ENCODE measurements at places on chromosomes 7 and 10.

GRCh38 chr10:130471486-130471885, 335.3 kb downstream of the GLRX3 start:
- no peak for DNase-seq

- DNase-seq: peak; percentile 37
These were observed 3.7 kb upstream of the NDST2 start for GRCh38 chr10:73814896-73815718.

DNA sequence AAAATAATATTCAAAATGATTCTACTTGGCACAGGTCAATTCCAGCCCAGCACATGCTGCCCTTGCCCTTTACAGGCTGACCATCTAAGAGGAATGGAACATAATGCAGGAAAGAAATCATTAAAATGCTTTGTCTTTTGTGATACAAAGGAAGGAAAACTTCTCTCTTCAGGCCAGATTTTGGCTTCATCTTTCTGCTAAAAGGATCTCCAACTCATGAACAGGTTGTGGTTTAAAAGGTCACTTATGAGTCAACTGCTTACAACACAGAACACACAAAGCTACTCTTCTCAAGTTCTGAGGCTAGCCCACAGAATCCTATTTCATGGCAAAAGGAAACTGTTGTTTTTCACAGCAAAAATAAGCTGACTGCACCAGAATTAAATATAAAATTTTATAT, 197.1 kb downstream of the DOCK4 start:
- DNase-seq: peak; percentile 27

- DNase-seq: no peak
These were observed 42.2 kb upstream of the EGR2 start for GRCh38 chr10:62858364-62858763.

DNA sequence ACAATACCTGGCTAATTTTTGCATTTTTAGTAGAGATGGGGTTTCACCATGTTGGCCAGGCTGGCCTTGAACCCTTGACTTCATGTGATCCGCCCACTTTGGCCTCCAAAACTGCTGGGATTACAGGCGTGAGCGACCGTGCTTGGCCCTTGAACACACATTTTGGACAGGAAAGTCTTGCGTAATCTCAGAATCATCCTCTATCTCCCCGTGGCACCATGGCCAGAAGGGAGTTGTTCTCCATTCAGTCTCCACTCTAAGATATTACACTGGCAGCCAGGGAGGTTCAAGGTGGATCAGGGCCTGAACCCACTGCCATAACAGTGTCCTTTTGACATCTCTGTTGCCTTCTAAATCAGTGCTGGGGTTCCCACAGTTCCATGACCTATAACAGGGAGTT, 29.2 kb upstream of the GALNTL5 start:
- DNase-seq: no peak

- no peak for DNase-seq
These were observed 158.4 kb downstream of the NEURL1 start for GRCh38 chr10:103651783-103652476.

- no peak for DNase-seq
These were observed 161.6 kb downstream of the RTKN2 start for GRCh38 chr10:62106929-62107519.

GRCh38 chr7:23530405-23530804, 1.4 kb downstream of the TRA2A start:
- peak; percentile 40 for DNase-seq

- no peak for DNase-seq
These were observed 18.1 kb downstream of the UBE2D4 start for GRCh38 chr7:43944286-43944685.

DNA sequence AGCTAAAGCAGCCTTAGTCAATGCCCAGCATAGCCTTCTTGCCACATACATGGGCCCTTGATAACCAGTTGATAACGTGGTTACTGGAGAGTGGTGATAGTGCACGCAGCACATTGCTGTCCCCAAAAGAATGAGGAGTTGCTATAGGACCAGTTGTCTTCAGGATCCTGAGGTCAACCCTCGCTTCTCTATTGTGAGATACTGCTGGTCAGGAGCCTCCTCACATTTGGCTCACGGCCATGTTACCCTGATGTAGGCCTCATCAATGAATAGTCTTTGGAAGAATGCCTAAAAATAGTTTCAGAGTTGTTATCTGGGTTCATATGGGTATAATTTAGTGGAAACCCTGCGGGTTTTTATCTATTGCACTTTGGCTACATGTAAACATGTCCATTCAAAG, 230.7 kb downstream of the VTI1A start:
- DNase-seq: no peak

GRCh38 chr7:48017674-48018073, 11.2 kb downstream of the SUN3 start:
- DNase-seq: no peak

DNA sequence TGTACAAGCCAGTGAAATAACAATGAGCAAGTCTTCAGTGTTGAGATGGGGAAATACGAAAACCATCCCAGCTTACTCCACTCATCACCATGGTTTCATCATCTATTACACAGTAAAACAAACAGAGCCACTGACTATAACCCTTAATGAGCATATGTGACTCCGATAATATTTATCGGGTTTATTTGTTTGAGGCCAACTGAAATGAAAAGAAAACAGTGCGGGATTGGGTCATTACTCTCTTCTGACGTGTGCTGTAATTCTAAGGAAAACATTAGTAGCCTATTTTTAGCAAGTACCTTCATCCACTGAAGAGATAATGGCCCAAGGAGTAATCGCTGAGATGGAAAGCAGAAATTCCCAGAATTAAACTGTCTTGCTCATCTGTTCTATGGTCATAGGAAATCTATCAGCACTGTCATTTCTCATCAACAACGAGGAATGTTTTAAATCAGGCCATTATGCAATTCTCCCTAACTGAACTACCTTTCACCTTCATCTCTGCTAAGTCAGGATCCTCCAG, 716.5 kb downstream of the INHBA start:
- DNase-seq: no peak

DNA sequence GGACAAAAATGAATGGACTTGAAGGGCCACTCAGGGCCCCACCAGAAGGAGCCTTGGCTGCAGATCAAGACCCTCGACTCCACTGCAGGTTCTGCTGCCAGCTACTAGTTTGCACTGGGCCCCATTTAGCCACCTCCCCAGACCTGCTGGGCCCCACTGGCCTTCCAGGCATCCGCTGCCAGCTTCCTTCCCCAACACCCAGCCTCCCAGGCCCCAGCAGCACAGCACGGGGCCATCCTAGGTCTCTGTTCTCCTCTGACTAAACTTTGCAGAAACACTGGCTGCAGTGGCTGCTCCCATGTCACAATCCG, 277.4 kb upstream of the KLF14 start:
- no peak for DNase-seq

- DNase-seq: no peak
These were observed 125.7 kb downstream of the TSPAN12 start for GRCh38 chr7:120732256-120732655.

DNA sequence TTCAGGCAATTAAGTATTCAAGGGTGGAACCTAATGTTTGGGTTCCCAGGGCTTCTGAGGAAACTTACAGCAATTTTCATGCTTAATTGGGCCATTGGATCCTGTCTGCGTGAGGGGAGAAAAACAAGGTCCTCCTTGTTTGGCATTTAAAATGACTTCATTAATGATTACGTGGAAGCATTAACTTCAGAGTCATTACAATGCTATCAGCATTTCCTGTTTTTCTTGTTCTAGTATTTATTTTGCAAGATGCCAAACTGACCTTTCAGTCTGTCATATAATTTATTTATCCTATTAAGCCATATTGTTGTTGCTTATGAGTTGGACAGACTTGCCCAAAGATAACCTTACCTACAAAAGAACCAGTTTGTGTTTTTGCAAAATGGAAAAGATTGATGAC, 324.1 kb upstream of the LRRN3 start:
- no peak for DNase-seq

DNA sequence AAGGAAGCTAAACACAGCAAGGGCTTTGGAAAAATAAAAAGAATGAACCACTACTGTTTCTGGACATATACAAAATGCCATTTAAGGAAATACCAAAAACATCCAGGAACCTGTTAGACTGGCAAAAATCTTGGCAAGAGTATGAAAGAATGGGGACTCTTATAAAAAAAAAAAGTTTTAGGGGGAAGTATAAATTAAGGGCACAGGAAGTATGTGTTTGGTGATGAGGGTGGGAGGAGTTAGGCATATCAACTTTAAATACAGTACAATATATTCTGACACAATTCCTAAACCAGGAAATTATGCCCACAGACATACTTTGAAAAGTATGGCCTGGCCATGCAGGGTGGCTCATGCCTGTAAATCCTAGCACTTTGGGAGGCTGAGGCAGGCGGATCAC, 74.2 kb downstream of the WAPL start:
- peak; percentile 49 for DNase-seq

GRCh38 chr7:127893547-127893946, 137.7 kb downstream of the LRRC4 start:
- no peak for DNase-seq

GRCh38 chr10:9681655-9682054, 1336.0 kb upstream of the CELF2 start:
- no peak for DNase-seq

DNA sequence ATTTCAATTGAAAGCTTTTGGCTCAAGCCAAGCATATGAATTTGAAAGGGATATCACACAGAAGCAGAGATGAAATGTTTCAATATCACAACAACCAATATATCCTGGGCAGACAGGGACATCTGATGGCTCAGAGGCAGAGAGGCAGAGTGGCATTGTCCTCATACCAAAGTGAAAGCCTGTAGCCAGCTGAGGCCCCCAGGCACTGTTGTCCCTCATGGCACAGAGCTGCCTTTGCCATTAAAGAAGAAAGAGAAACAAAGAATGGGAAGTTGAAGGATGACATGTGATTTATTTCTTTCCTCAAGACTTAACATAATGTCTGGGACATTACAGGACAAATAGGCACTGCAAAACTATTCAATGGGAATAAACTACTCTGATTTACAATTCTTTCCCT, 504.3 kb upstream of the PCDH15 start:
- DNase-seq: no peak

- DNase-seq: no peak
These were observed 279.1 kb downstream of the CCSER2 start for GRCh38 chr10:84607523-84607922.

GRCh38 chr7:88666626-88667025, 92.9 kb upstream of the ZNF804B start:
- DNase-seq: no peak

GRCh38 chr10:114925587-114926586, 12.1 kb upstream of the TRUB1 start:
- DNase-seq: no peak

DNA sequence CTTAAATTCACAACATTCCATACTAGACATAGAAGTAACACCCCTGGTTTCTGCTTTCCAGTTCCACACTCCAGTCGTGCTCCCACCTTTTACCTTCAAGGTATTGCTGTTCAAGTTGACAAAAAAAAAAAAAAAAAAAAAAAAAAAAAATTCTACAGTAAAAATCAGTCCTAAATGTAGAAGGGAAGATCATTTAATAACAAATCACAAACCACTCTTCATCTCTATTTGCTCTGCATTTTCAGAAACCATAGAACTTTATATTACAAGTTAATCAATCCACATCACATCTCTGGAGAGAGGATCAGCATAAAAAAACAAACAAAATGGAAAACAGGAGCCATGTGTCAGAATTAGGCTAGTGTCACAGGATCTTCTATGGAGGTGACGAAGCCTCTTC, 206.3 kb upstream of the KLF14 start:
- DNase-seq: no peak

- no peak for DNase-seq
These were observed 180.5 kb downstream of the DYNC1I1 start for GRCh38 chr7:95952851-95953250.

- no peak for DNase-seq
These were observed 16.0 kb upstream of the DPYSL4 start for GRCh38 chr10:132170561-132171361.

DNA sequence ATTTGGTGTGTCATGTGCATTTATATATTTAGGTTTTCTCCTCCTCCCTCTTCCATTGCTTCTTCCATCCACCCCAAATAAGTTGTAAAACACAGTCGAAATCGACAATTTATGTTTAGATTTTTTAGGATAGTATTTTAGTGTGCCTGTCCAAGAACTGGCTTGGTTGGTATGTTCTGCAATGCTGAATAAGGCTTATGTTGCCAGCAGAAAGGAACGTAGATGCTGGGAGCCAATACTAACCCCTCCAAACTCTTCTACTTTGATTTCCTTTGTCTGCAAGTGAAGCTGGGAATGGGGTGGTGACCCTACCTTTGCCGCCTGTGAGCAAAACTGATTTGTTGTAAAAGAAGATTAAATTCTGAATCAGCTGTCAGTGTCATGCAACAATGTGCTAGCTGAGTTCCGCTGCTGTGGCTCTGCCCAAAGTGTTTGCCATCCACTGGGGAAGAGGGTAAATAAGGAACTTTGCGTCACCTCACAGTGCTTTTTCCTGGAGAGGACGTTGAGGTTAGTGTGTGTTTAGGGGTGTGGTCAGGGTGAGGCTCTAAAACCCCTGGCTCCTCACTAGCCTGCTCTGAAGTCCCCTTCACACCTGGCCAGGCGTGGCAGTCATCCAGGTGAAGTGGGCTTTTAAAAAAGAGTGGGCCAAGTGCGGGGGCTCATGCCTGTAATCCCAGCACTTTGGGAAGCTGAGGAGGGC, 44.4 kb downstream of the TACC2 start:
- DNase-seq: no peak

GRCh38 chr10:110323503-110323902, 18.8 kb upstream of the SMNDC1 start:
- DNase-seq: no peak

GRCh38 chr7:54145716-54146115, 396.5 kb upstream of the VSTM2A start:
- no peak for DNase-seq

DNA sequence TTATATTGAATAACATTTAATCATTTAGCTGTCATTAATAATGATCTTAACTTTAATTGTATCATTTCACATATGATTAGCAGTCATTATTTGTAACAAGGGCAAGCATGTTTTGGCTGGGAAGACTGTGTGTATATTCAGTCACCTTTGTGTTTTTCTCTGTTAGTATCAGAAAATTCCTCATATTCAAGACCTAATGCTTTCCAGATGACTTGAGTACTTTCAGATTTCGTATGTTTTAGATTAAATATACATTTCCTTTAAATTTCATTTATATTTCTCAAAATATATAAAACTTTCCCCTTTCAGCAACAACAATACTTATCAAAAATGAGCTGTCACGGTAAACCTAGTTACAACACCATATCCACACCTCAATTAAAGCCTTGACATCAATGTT, 6.3 kb upstream of the CACNA2D1 start:
- DNase-seq: no peak

- no peak for DNase-seq
These were observed 56.1 kb downstream of the ZRANB1 start for GRCh38 chr10:124997771-124998623.
